Right atrium auricular region (tissue), 2 donors: ENCODE measurements at places on chromosomes 5 and 9.

- no peaks in the 10 kb centered on the region for H3K4me1 ChIP-seq
- H3K27me3 ChIP-seq = no peaks in the 10 kb centered on the region
- DNase-seq = no peak
- H3K27ac ChIP-seq = no peak overlapping the region
- no peaks in the 10 kb centered on the region for H3K36me3 ChIP-seq
Measured at GRCh38 chr9:88287972-88288371, 100.3 kb upstream of the SPIN1 start.

- peaks cover 6% of the 10 kb centered on the region for H3K4me1 ChIP-seq
- no peak overlapping the region for H3K4me3 ChIP-seq
- no peak overlapping the region for H3K27ac ChIP-seq
- no peak for DNase-seq
Measured at GRCh38 chr9:124593200-124593599, 86.0 kb upstream of the NR5A1 start.

GRCh38 chr5:136631186-136631585 lies 265.8 kb upstream of the TRPC7 start:
- no peak for DNase-seq
- no peaks in the 10 kb centered on the region for H3K36me3 ChIP-seq

- DNase-seq = no peak
- no peaks in the 10 kb centered on the region for H3K4me1 ChIP-seq
- no peak overlapping the region for H3K27ac ChIP-seq
- H3K27me3 ChIP-seq = no peaks in the 10 kb centered on the region
Measured at GRCh38 chr9:88833946-88834345, 157.3 kb upstream of the S1PR3 start.
